D721Med (cell line): ENCODE measurements at places on chromosomes 4 and X.

- DNase-seq: no peak
Observed at GRCh38 chr4:172656055-172656454, 512.6 kb upstream of the GALNT7 start.

GRCh38 chr4:145281224-145281623, 100.8 kb upstream of the OTUD4 start:
- DNase-seq: no peak

- DNase-seq: no peak
Observed at GRCh38 chrX:29496636-29497180, 718.7 kb upstream of the MAGEB2 start.

DNA sequence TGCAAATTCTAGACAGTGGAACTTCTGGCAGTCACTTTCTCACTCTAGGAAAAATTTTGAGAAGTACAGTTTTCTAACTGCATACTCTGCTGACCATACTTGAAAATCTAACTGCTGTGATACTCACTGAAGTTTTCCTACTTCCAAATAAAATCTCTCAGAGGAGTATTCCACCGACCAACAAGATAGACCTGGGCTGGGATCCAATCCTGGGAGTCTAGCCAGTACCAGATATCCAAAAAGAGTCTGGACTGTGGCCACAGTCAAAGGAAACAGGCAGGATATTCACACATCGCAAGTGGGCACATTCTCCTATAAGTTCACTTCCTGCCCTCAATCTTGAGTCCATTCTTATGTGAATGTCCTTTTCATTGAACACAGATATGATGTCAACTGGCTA, 1138.7 kb upstream of the PCDH7 start:
- DNase-seq: no peak

GRCh38 chrX:17441965-17442364, 67.0 kb downstream of the NHS start:
- no peak for DNase-seq

DNA sequence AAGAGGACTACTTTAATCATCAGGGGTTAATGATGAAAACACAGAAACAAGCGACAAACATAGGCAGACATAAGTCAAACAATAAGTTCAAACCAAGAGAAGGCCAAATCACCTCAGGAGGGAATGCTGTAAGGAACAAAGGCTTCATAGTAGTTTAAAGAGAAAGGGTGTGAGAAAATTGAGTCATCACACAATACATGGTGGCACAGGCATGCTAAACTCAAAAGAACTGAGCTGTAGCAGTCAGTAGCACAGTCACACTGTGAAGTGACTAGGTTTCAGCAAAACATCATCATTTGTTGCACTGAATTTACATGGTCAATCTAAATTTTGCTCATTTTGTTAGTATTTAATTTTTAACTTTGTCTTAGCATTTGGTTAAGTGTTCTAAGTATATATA, 24.2 kb downstream of the SMC1A start:
- DNase-seq: no peak

DNA sequence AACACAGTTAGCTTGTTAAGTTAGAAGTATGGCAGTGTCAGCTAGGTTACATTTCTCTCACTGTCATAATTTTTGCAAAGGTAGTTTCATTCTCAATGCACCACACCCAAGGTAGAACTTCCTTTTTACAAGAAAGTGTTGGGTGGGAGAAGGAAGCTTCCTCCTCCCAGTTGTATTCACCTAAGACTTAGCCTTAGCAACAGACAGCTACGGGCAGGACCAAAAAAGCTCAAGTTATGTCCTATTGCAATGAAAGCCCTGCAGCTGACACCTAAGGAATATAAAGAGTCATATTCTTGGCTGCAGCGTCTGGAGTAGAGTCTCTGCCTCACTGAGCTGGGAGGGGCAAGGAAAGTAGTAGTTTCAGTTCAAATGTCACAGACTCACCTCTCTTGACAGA, 25.1 kb upstream of the PRDM8 start:
- no peak for DNase-seq

DNA sequence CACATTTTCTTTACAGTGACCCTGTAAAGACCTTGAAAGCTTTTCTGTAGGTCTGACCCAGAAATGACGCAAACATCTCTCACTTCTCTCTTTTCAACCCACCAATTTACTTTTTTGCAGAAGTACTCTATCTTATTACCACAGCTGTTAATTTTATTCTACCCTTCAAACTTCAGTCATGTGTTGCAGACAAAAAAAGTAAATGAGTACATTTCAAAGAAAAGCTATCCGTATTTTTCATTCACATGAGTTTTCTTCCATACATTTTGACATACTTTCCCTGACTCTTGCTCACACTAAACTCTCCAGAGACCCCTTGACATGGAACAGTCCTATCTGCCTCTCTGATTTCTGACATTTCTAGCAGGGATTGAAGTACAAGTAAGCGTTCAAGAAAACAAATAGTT, 51.7 kb downstream of the SLC7A11 start:
- no peak for DNase-seq

- no peak for DNase-seq
Observed at GRCh38 chr4:48420144-48420543, 63.0 kb upstream of the SLC10A4 start.

DNA sequence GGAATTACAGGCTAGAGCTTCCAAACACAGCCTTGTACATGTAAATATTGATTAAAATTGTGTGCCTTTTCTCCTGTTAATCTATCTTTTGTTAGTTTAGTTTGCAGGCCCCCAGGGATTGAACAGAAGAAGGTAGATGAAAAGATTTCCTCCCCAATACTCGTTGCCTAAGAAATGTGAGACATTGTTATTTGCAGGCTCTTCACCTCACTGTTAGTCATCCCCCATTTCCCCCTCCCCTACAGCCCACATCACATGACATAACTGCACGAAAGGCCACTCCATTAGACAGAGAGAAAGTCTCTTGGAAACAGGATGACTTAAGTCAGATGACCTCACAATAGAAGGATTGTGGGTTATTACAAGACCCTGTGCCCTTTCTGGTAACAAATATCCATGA, 13.3 kb upstream of the MID1 start:
- DNase-seq: no peak

DNA sequence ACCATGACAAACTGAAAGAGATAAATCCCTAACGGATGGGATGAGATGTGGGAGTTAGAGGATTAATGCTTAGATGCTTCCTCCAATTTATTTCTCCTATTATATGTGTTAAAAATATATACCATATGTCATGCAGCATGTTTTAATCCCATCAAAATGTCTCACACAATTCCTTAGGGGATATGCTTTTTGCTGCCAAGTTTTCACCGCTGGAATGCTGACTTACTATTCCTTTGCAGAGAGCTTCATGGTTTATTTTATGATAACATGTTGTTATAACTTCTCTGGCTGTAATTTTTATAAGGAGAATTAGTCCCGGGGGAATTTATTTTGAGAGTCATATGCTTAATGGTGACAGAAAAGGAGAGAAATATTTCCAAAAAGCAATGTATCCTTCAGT, 670.3 kb downstream of the IL1RAPL1 start:
- DNase-seq: no peak

GRCh38 chr4:25943312-25943711, 29.3 kb downstream of the SMIM20 start:
- DNase-seq: no peak

- no peak for DNase-seq
Observed at GRCh38 chr4:23789762-23790161, 100.1 kb downstream of the PPARGC1A start.

DNA sequence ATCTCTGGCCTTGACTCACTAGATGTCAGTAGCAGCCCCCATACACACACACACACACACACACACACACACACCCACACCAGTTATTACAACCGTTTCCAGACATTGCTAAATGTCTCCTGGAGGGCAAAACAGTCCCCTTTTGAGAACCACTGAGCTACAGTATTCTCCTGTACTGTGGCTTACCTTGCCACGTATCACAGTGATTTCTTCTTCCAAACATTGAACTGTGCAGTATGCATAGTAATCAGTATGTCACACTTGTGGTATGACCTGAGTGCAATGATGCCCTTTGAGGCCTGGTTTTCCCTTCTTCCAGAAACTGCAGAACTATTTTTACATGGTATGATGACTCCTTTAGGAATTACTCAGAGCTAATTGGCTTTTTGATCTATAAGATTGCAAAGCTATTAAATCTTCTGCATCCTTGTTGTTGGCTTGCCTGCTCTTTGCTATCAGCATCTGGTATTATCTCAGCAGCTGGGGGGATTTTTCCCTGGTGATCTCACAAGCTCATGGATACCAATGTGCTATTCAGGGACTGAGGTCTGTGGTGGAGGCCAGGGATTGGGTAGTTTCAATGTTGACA, 3.6 kb upstream of the THOC2 start:
- no peak for DNase-seq
